ENCODE measurements at places on chromosomes 11 and 22. TPM values are rescaled to one million over a fixed set of nuclear protein-coding genes. Genes with fewer than 3 reads are reported as not detected.

C11orf42 gene
- not detected for total RNA-seq

CHRNA10 gene
- total RNA-seq = 1.1 TPM

CYP2D6 gene
- 0.43 TPM for total RNA-seq

KCNA4 gene
- total RNA-seq = 0.46 TPM

TRIM51 gene
- not detected for total RNA-seq

NCF4 gene
- not detected for total RNA-seq

Measured in smooth muscle cell of the pulmonary artery (primary cell).